ENCODE measurements at places on chromosomes 1 and 21.

DNA sequence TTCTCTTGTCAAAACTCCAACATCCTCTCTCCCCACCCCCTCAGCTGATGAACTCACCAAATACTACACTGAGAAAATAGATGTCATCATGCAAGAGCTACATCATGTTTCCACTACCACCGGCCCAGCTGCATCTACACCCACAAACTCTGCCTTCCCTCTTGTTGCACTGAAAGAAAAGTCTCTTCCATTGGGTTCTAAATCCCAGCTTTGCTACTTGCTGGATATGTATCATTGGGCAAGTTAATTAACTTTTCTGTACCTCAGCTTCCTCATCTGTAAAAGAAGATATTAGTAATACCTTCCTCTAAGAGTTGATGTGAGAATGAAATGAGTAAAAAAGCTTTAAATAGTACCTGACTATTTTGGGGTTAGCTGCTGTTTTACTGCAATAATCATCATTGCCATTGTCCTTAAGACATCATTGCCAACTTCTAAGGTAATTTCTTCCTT is 108.6 kb downstream of the OLFML2B start:
- no peak for DNase-seq

GRCh38 chr1:185645686-185646085 is 88.5 kb upstream of the HMCN1 start:
- DNase-seq: no peak

DNA sequence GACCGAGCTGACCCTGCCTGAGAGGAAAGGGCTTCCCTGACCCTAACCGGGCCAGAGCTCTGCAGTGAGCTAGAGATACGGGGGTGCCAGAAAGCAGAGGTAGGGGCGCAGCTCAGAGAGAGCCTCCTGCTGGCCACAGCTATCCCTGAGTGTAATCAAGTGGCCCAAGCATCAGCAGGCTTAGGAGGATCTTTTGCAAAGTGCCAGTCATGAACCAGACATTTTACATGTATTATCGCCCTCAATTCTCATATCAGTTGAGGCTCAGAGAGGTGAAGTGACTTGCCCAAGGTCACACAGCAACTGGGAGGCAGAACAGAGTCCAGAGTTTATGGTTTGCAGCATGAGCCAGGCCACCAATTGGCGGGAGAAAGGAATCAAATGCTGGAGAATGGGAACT is 7.0 kb upstream of the ID3 start:
- DNase-seq: no peak

DNA sequence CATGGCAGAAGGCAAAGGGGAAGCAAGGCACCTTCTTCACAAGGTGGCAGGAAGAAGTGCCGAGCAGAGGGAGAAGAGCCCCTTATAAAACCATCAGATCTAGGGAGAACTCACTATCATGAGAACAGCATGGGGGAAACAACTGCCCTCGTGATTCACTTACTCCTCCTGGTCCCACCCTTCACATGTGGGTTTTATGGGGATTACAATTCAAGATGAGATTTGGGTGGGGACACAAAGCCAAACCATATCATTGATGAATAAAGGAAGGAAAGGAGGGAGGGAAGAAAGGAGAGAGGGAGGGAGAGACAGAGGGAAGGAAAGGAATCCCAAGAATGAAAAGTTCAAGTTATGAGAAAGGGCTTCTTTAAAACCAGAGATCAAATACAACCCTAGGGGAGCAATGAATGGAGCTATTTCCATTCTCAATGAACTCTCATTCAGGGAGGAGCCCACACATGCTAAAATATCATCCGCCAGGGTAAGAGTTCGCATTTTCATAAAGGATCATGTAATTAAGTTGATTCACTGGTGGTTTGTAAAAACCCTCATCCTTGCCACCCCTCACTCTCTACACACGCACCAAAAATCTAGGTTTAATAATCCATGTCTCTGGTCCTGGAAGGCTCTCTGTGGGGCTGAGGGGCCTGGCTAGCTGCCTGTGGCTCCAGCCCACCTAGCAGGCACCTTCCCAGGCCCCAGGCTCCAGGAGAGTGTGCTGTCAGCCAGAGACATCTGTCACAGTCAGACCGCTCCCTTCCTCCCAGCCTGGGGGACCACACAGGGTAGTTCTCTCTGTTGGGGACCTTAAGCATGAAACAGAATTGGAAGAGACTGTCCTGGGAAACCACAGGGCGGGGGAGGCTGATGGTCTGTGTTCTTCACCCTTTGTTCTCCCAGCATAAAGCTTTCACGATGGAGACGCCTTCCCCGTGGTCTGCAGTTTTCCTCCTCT is 94.0 kb downstream of the CCDC185 start:
- DNase-seq: no peak

DNA sequence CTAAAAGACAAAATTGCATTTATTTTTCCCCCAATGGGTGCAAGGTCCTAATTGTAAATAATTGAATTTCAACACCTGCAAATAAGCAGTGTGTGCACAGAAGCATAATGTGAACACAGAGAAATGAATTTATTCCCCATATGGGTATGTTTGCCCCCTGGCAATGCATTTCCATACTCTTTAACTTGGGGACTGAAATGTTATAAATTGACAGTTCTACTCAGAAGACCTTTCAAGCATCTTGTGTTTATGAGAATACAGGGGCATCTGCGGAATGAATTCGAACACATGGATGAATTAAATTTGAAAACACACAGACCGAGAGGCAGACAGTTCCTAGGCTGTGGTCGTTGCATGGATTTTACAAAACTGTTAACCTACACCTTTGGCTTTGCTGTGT is 3.5 kb downstream of the PBX1 start:
- no peak for DNase-seq

DNA sequence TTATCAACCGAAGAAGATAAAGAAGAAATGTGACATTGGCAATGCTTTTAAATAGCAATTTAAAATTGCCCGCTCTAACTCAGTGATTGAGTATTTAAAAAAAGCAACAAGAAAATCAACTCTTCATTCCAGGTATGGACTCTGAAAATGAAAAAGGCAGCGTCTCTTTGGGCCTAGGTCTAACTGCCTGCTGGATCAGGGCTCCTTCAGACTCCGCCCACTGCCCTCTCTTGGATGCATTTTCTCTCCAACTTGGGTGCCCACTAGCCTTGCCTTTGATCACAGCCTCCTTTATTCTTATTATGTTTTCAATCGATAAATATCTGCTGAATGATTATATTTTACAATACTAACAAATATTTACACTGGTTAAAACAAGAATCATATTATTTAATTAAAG is 268.9 kb downstream of the MRPL39 start:
- DNase-seq: no peak

DNA sequence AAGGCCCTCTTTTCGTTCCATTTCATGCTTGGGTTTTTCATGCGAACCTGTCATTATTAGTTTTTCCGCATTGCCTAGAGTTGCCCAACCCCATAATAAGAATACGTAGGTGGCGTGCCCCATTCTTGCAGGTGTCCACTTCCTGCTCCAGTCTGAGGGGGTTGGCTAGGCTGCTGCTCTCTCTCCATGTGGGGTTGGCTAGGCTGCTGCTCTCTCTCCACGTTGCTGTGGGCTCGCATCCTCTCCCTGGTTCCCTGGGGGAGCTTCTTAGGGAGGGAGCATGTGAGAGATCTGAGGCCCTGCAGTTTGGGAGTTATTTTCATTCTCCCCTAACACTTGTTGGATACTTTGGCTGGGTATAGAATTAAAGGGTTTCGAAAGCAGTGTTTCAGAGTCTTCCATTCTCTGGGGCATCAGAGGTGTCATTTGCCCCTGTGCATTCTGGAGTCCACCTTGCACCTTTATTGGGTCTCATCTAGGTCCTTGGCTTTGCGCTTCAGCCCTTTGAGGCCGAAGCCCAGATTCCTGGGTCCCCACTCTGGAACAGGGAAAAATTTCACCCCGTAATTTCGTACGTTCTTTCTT is 8.6 kb downstream of the C1orf35 start:
- peak; percentile 27 for DNase-seq

GRCh38 chr1:59879996-59880505 is 46.5 kb downstream of the CYP2J2 start:
- DNase-seq: no peak

GRCh38 chr1:37274486-37274885 is 199.9 kb upstream of the ZC3H12A start:
- no peak for DNase-seq

DNA sequence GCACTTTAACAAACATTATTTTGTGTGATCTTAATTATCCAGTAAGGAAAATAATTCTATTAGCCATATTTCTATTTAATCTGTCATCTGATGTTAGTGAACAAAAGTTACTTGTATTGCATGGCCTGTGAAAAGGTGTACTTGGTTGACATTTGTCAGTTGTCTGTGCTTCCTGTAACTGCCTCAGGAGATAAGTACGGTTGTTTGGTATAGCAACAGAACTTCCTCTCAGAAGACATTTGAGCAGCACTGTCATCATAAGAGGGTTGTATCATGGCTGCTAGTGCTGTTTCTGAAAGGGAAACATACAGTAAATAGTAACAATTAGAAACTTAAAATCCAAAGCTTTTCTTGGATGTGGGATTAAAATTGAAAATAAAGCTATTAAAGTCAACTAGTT is 3.4 kb downstream of the BLZF1 start:
- no peak for DNase-seq

DNA sequence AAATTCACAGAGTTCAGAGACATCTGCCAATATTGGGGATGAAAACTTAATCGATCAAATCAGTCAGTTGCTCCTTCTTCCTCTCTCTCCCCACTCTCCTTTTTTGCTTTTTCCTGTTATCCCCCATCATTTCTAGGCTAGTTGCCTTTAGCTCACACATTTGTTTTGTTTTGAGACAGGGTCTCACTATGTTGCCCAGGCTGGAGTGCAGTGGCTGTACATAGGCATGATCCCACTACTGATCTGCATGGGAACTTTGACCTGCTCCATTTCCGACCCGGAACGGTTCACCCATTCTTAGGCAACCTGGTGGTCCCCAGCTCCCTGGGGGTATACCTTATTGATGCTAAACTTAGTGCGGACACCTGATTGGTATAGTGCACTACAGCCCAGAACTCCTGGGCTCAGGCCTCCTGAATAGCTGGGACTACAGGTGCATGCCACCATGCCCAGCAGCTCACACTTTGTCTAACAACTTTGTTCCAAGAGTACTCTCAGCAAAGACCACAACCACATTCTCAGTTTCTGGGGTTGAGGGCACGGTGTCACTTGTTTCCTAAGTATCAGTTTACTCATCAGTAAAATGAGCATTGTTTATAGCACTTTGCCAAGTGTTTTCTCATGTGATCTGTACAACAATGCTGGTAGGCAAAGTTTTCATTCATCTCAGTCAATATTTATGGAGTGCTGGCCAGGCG is 6.7 kb upstream of the ELOA start:
- DNase-seq: no peak

DNA sequence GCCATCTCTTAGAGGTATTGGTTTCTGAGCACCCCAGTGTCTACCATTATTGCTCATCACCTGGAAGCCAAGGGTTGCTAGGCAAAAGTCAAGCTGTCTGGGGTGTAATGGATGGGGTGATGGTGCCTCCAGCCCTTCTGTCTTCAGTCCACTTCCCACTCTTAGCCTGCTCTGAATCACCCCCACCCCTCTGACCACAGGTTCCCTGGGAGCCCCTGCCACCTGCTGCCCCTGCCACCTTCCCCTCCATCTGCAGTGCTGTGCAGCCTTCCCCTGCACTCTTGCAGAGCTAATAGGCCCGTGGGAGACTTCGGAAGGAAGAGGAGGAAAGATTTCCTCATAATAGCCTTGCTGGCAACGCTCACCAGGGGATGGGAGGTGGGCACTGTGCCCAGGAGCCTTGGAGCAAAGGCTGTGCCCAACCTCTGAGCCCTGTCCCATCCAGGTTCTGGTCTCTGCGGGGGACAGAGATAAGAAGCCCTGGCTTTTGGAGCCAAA is 35.5 kb downstream of the CAPN2 start:
- no peak for DNase-seq

GRCh38 chr21:40696246-40696645 is 150.7 kb downstream of the DSCAM start:
- DNase-seq: no peak

DNA sequence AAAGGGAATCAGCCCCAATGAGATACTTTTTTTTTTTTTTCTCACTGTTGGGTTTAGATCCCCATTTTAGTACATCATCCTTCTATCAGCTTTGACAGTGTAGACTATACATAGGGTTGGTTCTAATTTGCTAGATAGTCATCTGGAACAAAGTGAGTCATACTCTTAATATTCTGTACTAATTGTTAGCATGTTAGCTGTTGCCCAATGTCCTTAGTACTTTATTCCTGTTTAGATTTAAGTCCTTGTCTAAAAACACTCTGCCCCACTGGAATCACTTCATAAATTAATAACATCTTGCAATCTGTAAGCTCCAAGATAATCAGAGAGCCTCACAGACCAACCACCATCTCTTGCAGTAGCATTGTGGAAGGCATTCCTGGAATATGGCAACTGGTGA is 209.8 kb upstream of the KIAA0040 start:
- no peak for DNase-seq

All from D341Med (cell line).